NCI-H2081 (cell line): ENCODE measurements at places on chromosomes 3 and 15.

DNA sequence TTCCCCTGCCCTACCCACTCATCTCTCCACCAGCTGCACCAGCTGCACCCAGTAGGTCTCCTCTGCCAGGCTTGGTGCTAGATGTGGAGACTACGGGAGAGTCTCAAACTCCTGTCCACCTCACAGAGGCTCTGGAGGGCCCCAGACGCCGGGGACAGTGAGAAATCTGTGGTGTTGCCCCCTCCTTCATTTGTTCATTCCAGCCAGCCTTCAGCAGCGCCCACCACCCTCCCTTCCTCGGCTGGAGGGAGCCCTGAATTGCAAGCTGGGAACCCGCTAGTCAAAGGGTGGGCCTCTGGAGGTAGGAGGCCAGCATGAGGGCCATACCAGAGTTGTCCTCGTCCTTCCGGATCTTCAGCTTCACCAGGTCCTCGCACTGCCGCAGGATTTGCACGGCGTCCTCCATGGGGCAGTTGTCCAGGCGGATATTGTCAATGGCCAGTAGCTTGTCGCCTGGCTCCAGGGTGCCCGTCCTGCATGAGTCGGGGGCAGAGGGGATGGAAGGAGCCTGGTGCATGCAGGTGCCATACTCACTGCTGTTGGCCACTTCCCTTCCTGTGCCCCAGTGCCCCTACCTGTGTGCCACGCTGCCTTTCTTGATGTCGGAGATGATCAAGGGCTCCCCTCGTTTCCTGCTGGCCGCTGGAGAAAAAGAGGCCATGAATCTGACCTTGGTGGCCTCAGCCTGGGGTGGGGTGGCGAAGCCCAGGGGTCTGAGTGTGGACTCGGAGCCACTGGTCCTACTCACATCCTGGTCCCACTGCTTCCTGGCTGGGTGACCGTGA lies 29.1 kb downstream of the GRIP2 start:
- DNase-seq = no peak

DNA sequence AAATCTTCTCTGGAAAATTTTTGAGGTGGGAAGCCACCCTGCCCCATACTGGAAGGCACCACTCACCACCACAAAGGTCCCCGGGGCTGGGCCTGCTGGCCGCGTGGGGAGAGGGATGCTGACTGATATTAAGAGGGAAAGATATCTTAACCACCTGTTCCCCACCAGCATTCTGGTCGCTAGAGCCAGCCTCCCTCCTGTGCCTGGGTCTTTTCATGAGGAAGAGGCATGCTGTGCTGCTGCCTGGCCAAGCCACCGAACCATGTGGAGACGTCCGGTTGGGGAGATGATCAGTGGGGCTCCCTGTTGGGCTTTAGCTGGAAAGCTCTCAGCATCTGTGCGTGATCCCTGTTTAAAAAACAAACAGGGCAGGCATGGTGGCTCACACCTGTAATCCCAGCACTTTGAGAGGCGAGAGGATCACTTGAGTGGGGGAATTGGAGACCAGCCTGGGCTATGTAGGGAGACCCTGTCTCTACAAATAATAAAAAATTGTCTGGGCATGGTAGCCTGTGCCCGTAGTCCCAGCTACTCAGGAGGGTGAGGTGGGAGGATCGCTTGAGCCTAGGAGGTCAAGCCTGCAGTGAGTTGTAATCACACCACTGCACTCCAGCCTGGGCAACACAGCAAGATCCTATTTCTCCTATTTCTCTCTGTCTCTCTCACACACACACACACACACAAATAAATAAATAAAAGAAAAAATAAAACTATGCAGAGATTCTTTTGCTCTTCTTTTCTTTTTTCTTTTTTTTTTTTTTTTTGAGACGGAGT lies 1.0 kb downstream of the KLHL18 start:
- DNase-seq = no peak

GRCh38 chr3:86624192-86624591 lies 366.8 kb downstream of the VGLL3 start:
- no peak for DNase-seq

DNA sequence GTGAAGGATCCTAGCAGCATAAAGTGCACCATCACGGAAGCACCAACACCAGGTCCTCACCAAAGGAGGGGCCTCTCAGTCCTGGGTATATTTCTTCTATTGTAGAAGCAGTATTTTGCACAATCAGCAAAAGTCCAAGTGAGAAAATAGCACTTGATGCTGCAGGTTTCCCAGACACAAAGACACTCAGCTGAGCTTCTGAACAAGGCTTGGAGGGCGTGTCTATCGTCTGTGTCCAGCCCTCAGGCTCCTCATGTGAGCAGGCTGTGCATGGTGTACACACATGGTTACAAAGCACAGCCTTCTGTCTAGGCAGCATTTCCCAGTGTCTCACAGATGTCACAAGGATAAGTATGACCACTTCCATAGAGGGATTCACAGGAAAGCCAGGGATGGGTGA lies 98.3 kb upstream of the SPATA12 start:
- DNase-seq = no peak

- DNase-seq = no peak
These were observed 12.2 kb downstream of the CPB1 start for GRCh38 chr3:148839805-148840204.

GRCh38 chr3:160869825-160870224 lies 113.8 kb downstream of the PPM1L start:
- peak; percentile 52 for DNase-seq

DNA sequence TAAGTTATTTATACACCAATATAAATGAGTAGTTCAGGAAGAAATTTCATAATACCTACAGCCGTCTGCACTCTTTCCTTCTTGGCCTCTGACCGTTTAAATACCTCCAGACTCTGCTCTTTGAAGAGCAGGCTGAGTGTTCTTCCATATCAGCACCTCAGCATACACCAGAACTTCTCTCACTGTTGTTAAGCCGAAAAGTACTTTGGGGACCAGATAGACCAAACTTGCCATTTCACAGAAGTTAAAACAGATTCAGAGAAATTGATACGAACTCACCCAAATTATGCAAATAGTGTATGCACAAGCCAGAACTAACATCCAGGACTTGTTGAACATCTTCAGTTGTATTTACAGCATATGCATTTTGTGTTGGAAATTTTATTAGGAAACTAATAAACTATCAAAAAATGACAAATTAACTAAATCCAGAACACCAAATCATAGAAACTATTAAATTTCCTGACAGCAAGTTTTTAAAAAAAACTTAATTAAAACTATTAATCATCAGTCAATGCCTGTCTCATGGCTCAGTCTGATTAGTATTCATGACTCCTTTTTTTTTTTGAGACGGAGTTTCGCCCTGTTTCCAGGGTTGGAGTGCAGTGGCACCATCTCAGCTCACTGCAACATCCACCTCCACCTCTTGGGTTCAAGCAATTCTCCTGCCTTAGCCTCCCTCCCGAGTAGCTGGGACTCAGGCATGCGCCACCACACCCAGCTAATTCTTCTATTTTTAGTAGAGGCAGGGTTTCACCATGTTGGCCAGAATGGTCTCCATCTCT lies 24.1 kb downstream of the CGGBP1 start:
- no peak for DNase-seq

DNA sequence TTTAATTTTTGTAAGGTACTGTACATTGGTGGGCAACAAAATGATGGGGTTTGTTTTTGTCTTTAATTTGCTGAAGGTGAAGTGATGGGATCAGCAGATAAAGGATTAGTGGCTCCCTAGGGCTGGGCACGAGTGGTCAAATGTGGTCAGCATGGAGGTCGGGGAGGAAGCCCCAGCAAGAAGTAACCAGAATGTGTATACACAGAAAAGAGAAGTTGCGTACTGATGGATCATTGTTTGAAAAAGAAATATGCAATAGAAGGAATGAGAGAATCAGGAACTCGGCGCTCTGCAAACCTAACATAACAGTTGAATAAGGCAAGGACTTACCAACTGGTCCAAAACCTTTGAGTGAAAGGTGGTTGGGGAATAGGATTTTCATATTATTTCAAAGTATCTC lies 1.5 kb downstream of the TMOD2 start:
- DNase-seq = no peak

DNA sequence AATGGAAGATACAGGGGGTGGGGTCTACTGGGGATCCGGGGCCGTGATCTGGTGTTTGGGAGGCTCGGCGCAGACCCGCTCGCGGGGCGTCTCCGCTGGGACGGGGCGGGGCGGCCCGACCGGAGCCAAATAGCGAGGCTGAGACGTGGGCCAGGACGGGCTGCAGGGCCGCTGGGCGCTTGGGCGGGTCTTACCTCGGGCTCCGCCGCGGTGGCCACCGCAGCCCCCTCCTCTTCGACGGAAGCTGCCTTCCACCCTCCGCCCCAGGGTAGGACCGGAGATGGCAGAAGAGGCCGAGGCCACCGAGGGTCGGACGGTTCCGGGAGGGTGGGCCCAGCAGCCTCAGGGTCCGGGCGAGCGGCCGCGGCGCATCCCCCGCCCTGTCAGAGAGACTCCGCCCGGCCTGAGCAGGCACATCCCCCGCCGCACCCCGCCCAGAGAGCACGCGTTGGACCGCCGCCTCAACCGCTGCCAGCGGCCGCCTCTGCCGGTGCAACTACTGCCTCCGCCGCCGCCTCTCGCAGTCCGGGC lies 399 bp downstream of the MYO9A start:
- DNase-seq = peak; percentile 40

DNA sequence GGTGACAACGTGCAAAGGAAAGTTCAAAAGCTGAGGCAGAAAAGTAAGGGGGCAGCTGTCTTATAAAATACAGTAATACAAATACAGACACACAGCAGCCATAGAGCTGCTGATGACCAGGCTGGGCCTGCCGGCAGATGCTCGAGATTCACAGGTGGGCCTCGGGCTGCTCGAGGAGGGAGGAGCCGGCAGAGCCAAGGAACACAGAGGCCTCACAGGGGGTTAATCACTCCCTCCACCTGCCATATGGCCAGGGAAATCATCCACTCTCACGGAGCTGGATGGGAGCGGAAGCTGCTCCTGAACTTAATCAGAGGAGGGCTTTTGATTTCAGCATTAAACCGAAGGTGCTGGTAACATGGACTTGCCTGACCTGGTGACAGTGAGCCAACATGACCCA lies 29.6 kb upstream of the MGLL start:
- peak; percentile 96 for DNase-seq

DNA sequence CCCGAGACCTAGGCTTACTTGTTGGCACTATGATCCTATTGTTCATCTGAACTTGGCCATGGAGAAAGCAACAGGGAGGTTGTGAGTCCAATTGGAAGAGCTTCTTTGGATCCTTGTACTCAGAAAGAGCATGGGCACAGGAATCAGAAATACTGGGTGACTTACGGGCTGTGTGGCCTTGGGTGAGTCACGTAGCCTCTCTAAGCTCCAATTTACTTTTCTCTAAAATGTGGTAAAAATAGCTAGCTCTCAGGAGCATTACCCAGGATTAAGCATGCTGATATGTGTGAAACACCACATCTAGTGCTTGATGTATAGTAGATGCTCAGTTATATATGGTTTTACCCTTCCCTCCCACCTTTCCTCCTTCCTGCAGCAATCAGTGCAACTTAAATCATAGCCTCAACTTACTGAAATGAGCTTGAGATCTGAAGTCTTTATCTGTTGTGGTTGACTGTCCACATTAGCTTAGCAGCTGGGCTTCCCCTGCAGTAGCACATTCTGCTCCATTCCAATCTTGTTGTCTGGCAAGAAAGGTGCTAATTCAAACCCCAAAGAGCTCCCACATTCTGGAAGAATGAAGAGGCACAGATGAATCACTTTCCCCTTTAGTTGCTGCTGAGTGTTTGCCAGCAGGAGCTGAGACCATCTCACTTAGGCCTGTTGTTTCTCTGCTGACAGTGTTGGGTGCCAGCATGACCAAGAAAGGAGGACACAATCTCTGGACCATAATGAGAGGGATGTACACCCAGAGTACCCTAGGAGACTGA lies 299.1 kb upstream of the TRIM42 start:
- no peak for DNase-seq

DNA sequence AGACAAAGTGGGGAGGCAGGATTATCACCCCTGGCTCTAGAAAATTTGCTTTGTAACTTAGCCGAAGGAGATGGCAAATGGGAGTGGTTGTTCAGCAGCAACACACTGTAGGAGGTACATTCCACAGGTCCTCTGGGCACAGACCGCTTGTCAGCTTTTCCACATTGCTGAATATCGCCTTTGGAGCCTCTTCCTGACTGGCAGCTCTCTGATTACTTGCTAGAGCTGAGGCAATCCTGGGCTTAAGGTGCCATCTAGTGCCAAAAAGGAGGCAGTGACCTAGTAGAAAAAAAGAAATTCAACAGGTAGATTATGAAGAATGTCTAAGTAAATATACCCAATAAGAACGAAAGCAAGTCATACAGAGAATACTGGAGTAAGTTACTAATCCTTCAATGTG lies 13.1 kb upstream of the SCN5A start:
- DNase-seq = peak; percentile 42

- DNase-seq = no peak
These were observed 28.3 kb downstream of the RFT1 start for GRCh38 chr3:53101956-53102355.

- DNase-seq = no peak
These were observed 97.2 kb downstream of the SEMA5B start for GRCh38 chr3:122930063-122930997.

GRCh38 chr15:92714077-92714476 lies 58.5 kb upstream of the FAM174B start:
- peak; percentile 26 for DNase-seq

DNA sequence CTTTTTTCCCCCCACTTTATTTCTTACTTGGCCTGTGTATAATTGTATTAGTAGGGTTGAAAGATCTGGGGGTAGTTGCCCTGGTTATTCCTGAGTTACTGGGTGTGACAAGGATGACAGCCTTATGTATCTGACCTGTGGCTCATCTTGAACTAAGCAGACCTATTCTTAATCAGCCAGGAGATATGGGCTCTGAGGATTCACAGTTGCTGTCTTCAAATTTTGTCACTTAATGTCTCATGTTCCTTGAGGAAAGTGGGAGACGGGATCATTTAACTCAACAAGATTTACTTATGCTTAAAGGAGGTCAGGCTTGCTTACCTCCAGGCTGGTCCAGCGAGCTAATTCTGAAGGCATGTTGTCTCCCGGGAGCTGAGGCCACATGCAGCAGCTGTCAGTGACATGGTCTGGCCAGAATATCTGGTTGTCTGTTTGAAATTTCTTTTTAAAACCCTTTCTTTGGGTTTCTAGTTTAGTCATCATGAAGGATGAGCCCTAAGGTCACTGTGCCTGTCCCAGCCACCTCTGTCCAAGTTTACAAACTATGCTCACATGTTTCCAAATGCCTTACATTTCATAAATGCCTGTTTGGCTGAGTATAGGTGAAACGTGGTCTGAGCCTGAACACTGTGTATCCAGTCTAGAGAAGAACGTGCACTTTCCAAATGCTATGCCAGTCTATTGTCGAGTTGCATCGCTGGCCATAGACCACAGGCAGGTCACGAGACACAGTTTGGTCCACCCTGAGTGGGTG lies 26.8 kb downstream of the LRTM1 start:
- no peak for DNase-seq

DNA sequence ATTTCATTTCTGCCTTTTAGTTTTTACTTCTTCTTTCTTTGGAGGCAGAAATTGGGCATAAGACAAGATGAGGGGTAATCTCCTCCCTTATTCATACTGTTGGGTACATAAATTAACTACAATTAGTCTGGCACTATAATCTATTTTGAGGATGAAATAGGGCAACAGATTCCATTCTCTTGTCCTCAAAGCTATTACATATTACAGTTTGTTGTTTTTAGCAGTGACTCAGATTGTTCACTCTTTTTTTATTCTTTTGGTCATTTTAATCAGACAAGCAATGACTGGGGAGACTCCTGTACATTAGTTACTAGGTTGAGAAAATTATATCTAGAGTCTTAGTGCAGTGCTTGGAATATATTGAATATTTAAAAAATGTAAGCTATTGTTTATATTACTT lies 556.0 kb downstream of the OTOL1 start:
- no peak for DNase-seq
